ENCODE measurements at places on chromosomes 3 and 15.

DNA sequence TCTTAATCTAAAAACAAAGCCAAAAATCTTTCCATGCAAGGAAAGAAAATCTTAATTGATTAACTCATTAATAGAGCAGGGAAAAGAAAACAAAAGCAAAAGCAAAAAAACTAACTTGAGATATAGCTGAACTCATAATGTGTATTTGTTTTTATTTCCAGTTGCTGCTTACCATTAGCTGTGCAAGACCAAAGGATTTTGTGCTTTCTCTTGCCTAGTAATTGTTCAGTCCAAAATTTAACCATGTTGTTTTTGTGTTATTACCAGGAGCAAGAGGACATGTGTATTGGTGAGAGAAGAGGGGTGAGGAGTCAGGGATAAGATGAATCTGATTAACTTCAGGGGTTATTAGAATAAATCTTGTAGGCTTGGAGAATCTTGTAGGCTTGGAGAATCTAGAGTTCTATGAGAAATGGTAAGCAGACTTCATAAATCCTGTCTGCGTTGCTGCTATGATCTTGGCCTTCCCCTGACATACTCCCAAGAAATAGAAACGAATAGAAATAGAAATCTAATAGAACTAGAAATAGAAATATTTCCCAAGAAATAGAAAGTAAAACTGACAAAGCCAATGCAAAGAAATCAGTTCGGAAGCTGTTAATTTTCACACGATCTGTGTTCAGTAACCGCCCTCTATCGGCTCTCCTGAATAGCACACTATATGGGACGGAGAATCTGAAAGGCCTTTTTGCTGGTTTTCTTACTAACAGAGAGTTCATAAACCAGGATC lies 72.6 kb upstream of the TNFSF10 start:
- peak; percentile 76 for DNase-seq

- no peak for DNase-seq
These were observed 7.4 kb upstream of the SEMA5B start for GRCh38 chr3:123034996-123035395.

DNA sequence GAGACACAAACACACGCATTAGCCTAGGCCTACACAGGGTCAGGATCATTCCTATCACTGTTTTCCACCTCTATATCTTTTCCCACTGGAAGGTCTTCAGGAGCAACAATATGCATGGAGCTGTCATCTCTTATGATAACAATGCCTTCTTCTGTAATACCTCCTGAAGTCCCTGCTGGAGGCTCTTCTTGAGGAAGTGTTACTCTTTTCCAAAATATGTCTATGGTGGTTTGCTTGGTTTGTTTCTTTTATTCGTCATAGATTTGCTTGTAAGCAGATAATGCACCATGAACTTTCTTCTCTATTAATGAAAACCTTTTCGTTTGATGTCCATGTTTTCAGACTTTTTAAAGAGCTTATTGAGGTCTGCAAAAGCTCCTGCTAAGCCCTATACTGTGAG lies 109.3 kb downstream of the GMPS start:
- no peak for DNase-seq

- no peak for DNase-seq
These were observed 11.6 kb downstream of the WWTR1 start for GRCh38 chr3:149646181-149646766.

DNA sequence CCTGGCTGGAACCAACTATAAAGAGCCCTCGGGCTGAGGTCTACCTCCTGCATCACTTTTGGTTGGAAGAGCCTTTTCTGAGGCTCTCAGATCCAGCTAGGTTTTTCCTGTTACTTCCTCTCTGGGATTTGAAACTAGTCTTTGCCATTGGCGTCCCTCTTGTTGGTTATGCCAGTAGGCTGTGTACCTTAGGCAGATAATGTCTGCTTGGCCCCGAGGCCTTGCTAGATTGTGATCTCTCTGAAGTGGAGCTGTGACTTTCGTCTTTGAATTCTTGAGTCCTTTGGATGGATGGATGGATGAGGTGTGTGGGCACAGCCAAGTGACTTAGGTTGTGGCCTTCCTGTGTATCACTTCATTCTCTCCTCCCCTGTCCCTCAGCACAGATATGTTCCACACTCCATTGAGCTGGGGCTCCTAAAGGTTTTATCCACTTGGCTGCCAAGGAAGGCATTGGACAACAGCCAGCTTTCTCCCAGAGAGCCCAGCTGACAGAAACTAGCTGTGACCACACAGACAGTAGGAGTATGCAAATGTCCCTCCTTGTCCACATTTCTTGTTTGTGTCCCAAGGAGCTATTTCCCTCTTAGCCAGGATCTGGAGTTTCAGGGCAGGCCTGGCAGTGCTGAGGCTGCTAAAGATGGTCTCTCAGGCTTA lies 7.9 kb upstream of the DNAJC17 start:
- DNase-seq, result no peak

GRCh38 chr3:45180899-45181298 lies 34.7 kb upstream of the CDCP1 start:
- DNase-seq, result no peak

GRCh38 chr15:52220937-52221660 lies 29.9 kb upstream of the GNB5 start:
- no peak for DNase-seq

DNA sequence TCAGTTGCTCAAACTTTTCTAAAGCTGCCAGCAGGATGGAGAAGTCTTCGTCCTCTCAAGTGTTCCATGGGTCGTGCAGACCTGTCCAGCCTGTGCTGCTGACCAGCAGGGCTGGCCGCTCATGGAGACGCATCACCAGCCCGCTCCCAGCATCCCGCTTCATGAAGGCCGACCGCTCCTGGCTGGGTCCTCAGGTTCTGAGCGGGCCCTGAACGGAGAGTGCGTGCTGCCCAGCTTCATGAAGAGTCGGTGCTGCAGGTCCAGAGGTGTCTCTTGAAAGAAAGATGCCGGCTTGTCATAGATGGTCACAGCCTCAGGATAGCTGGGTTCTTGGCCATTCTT lies 75.8 kb upstream of the KCNAB1 start:
- no peak for DNase-seq

DNA sequence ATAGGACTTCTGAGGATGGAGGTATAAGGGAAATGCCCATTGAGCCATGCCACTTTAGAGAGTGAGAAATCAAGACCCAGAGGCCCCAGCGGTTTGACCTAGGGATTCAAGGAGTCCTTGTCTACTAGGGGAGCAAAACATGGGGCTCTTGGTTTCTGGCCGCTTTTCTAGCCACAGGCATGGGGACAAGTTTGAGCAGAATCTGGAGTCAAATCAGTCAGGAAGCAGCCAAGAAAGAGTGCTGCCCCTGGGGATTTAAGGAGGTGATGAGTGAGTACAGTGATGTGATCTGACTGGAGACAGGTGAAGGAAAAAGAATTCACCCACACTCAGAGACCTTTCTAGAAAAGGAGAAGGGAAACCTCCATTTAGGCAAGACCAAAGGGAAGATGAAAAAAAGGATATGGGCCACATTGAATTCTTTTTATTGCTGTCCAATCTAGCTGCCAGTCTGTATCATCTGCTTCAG lies 244.0 kb upstream of the TBC1D5 start:
- no peak for DNase-seq

GRCh38 chr3:46465196-46465520 lies 453 bp upstream of the LTF start:
- DNase-seq, result no peak

DNA sequence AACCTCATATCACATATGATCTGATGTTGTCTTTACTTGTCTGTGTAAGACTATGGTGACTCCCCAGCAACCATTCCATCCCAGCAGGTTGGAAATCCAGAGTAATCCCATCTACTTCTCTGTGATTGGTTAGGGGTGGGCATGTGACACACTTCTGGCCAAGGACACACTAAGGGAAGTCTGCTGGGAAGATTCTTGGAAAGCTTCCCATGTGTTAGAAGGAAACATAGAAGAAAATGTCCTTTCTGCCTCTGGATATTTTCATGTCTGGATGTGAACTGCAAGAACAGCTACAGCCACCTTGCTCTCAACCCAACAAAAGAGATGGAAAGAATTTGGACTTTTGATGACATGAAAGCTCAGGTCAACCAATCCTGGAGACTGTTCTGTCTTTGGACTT lies 2.6 kb upstream of the UBE2Q2 start:
- no peak for DNase-seq

- no peak for DNase-seq
These were observed 51.8 kb upstream of the TPRG1 start for GRCh38 chr3:189119950-189120349.

DNA sequence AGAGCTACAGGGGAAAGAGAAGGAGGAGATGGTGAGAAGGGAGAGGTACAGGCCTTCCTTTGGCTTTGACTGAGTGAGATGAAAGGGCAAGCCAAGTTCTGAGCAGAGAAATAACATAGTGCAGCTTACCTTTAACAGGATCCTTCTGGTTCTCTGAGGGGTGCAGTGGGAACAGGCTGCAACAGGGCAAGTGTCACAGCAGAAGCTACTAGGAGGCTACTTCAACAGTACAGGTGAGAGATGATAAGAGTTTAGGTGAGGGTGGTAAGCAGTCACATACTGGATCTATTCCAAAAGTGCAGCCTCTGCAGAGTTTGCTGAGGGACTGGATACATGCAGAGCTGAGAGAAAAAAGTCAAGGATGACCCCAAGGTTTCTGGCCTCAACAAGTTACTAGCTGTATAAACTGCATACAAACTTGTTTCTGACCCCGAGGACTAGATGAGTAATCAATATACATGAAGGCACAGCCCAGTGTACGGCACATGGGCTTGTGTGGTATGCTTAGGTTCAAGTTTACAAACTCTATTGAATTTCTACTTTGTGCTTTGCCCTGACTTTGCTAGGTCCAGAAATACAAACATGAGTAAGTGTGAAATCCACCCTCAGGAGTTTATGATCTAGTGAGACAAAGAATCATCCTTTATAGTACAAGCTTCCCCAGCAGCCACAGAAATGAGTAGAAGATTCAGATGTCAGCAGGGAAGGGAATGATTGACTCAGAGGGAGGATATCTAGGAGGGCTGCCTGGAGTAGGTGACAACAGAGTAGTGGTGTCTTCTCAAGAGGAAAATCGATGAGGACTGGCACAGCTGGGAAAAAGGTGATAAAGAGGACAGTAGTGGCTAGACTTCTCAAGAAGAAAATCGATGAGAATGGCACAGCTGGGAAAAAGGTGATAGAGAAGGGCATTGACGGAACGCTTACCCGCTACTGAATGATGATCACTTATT lies 78.2 kb upstream of the TJP1 start:
- no peak for DNase-seq

GRCh38 chr15:32936976-32937375 lies 219.2 kb downstream of the GREM1 start:
- no peak for DNase-seq

- DNase-seq, result no peak
These were observed 11.3 kb upstream of the KAT2B start for GRCh38 chr3:20028905-20029331.

- no peak for DNase-seq
These were observed 326.2 kb downstream of the CTNNB1 start for GRCh38 chr3:41525303-41526064.

- no peak for DNase-seq
These were observed 37.4 kb upstream of the AZI2 start for GRCh38 chr3:28386049-28386448.

GRCh38 chr15:40963201-40963600 lies 9.9 kb downstream of the CHAC1 start:
- DNase-seq, result no peak

DNA sequence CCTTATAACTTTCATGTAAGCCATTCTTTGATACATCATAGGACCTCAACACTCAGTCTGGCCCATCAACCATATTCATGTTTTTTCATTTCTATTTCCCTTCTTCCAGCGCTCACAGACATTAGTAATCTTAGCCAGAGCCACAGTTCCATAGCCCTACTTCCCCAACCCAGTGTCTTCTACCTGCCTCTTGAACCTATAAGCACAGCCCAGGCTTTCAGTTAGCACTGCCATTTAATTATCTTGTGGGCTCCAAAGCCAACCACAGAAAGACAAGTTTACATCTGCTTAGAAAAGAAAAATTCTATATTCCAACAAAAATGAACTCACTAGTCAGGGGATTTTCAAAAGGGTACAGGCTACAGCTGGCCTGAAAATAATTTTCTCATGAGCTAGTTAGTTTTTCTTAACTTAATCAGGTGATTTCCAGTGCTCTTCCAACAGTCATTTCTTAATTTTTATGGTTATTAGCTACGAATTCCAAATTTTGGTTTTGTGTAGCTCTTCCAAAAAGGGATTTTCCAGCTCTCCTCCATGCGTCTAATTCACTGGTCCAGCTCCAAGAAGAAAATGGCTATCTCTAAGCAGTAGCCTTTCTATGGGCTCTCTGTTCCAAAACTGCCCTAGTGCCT lies 13.7 kb downstream of the CD200 start:
- no peak for DNase-seq

- no peak for DNase-seq
These were observed 153.4 kb downstream of the FBLN2 start for GRCh38 chr3:13702286-13702685.

- DNase-seq, result no peak
These were observed 13.9 kb upstream of the GRM2 start for GRCh38 chr3:51692980-51693395.
